Stimulated activated effector memory CD8-positive, alpha-beta T cell treated with anti-CD3 and anti-CD28 coated beads, Interleukin-12 subunit alpha, Interleukin-12 subunit beta, amount 100 ng/mL, for 72 hours (primary cell): ENCODE measurements at places on chromosomes 16 and 17.
A peak's percentile ranks its signal among the peaks of the same experiment; 100 is the strongest.

GRCh38 chr17:51056813-51057510 is 63.7 kb downstream of the SPAG9 start:
- no peak for DNase-seq

DNA sequence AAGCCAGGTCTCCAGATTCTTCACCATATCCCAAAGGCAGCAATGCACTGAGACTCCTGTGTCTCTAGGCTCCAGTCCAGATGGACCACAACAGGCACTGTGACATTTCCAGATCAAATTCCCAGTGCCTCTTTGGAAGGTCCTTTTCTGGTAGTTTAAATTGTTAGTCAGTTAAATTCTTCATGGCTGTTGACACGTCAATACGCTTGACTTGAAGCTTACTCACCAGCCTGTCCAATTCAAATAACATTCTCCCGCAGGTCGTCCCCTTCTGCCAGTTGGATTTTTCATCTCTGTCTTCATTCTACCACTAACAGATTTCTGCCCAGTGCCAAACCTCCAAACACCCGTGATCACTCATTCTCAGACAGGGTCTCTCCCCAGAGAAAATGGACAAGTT is 86.7 kb downstream of the SHISA9 start:
- DNase-seq: no peak

- no peak for DNase-seq
These were observed 9.8 kb upstream of the TEX19 start for GRCh38 chr17:82349287-82349701.

GRCh38 chr16:12083631-12084030 is 107.1 kb downstream of the SNX29 start:
- no peak for DNase-seq

DNA sequence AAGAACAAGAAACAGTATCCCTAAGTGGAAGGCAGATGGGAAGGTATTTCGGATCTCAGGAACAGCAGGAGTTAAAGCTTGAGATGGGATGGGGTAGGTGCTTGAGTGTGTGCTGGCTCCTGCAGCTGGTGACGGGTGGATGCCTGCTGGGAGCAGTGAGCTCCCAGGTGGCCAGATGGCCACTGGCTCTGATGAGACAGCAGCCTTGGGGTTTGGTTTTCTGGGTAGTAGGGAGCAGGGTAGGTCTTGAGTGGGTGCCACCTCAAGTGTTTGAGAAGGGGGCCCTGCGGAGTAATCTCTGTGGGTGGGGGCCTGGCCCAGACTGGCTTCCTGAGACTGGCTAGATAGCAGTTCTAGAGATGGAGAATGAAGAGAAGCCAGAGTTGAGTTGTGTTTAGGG is 10.3 kb downstream of the EPN2 start:
- no peak for DNase-seq

- DNase-seq: peak; percentile 69
These were observed 20.4 kb upstream of the PHB1 start for GRCh38 chr17:49434821-49435670.

GRCh38 chr17:80006339-80006720 is 29.3 kb downstream of the TBC1D16 start:
- DNase-seq: no peak

DNA sequence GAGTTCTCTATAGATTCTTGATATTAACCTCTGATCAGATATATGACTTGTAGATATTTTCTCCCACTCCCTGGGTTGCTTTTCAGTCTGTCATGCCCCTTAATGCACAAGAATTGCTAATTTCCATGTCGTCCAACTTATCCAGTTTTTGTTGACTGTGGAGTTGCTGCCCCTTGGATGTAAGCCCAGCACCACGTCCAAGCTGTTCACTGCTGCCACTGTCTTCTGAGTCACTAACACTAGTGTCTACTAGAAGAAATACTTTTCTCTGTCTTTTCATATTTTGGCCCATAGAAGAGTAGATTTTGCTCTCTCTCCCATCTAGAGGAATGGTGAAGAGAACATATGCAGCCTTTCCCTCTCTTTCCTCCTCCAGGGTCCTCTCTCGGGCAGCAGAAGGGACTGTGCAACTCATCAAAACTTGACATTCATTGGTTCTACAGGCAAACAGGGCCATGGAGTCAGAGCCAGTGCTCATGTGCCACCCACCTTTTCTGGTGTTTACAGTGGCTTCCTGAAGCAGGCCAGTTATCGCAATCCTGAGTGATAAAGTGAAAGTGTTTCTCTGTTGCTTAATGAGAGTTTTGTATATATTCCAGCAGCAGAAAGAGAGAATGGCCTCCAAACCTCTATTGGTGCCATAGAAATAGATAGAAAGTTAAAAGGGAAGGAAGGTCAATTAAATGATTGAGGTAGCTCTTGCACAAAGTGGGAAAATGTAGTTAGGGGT is 22.6 kb upstream of the PMP22 start:
- no peak for DNase-seq

DNA sequence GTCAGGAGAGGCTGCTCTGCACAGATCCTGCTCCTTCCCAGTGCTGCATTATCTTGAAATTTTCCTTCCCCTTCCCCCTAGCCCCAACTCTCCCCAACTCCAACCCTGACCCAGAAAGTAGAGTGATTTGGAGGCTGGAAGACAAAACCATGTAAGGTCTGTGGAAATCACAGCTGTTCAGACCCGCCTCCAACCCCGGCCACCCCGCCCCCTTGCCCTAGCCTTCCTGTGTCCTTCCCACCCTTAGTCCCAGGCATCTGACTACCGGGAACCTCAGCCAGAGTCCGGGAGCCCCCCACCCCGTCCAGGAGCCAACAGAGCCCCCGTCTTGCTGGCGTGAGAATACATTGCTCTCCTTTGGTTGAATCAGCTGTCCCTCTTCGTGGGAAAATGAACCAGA is at the start of gene AOC3:
TSS of gene AOC3 (plus strand) at position 246 of the 400 bp plus-strand sequence. CDS start at position 391, 145 bp downstream.
- DNase-seq: no peak

GRCh38 chr16:74034862-74035261 is 261.8 kb upstream of the PSMD7 start:
- DNase-seq: no peak

- no peak for DNase-seq
These were observed 82.6 kb downstream of the CDK5R1 start for GRCh38 chr17:32569171-32570080.

GRCh38 chr16:88911136-88911945 is 44.9 kb upstream of the PABPN1L start:
- DNase-seq: no peak

GRCh38 chr17:55265311-55266021 is 706 bp downstream of the HLF start:
- no peak for DNase-seq

DNA sequence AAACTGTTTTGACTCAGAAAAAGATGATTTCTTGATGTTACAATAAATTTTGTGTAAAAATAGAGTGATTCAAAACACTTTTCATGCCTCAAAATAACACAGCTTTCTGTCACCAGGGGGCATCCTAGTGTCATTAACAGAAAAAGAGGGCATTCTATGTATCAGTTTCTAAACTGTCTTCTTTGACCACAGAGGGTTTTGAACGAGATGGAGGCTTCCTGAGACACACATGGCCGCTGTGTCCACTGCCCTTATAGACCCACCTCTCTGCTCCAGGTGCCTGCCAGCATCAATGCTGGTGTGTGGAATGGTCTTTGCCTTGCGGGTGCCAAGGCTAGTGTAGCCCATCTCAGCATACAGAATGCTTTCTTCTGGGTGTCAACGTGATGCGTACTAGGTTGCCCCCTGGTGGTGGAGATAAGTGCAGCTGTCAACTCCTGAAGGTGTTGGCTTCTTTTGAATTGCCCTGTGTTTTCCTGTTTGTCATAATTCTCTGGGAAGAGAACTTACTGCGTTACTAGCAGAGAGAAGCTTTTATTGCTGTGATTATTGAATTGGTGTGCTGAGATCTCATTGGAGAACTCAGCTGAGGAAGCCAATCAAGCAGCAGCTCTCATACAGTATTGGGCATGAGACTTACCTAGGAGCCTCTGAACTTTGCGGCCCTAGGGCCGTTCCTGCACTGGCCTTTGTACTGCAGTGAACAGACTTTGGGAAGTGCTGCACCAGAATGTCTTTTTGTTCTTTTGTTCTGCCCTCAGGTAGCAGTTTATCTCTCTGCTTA is 38.6 kb downstream of the USP10 start:
- DNase-seq: peak; percentile 63

DNA sequence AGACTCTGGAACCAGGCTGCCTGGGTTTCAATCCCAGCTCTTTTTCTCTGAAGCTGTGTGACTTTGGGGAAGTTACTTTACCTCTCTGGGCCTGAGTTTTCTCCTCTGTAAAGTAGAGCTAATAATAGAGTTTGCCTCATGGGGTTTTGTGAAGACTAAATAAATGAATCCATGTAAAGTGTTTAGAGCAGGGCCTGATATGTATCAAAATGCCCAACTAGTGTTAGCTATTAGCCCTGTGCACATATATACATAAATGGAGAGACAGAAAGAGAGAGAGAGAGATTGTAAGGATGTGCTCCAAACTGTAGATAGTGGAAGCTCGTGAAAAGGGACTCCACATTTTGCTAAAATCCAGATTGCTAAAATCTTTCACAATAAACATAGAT is 44.8 kb upstream of the HAPSTR1 start:
- DNase-seq: no peak

GRCh38 chr16:754656-755055 is 5.9 kb upstream of the MSLN start:
- no peak for DNase-seq

- DNase-seq: no peak
These were observed 150.7 kb downstream of the SOCS1 start for GRCh38 chr16:11105038-11105903.

GRCh38 chr17:64723781-64724180 is 61.7 kb upstream of the SMURF2 start:
- no peak for DNase-seq

GRCh38 chr16:57479976-57480753 is 6.1 kb downstream of the DOK4 start:
- DNase-seq: no peak

DNA sequence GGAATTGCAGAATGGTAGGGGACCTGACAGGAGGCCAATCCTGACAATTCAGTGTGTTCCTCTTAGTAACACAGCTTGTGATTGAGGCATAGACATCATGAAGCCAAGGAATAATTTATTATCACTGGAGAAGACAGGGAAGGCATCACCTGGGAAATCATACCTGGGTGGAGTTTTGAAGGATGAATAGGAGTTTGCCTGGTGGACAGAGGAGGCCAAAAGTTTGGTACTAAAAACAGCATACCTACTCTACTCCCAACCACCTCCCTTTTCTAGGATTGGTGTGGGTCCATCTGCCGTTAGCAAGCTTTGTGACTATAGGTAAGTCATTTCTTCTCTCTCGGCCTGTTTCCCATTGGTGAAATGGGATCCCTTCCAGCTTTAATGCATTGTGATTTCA is 88.0 kb downstream of the RAB11FIP4 start:
- DNase-seq: no peak

DNA sequence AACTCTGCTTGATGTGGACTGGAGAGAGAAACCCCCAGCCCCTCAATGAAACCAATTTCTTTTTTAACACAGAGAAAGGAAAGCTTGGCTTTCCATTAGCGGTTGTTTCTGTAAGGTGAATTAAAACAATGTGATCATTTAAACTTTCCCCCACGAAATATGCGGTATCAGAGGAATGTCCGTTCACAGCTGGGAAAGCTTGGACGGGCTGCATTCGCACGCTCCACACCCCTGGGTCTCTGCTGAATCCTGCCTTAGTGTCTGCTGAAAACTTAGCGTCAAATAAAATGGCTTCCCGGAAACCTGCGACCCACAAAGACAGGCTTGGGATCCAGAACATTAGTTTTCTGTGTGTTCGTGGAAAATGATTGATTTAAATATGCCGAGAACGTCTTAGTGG is 71.7 kb downstream of the C16orf95 start:
- DNase-seq: no peak

DNA sequence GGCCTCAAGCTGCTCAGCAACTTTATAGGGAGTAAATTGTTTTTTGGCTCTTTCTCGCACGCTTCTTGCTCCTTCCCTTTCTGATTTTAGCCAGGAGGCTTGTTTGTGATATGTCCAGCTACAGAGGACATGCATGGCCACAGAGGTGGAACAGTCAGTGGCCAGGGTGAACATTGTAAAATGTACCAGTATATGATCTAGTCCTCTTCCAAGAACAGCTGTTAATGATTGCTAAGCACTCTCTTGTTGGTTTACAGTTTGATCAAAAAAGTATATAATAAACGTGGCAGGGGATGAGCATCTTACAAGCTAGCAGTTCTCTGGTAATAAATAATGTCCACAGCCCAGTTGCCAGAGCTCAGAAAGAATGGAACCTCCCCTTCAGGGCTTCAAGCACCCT is 461.7 kb upstream of the DYNLRB2 start:
- DNase-seq: no peak

DNA sequence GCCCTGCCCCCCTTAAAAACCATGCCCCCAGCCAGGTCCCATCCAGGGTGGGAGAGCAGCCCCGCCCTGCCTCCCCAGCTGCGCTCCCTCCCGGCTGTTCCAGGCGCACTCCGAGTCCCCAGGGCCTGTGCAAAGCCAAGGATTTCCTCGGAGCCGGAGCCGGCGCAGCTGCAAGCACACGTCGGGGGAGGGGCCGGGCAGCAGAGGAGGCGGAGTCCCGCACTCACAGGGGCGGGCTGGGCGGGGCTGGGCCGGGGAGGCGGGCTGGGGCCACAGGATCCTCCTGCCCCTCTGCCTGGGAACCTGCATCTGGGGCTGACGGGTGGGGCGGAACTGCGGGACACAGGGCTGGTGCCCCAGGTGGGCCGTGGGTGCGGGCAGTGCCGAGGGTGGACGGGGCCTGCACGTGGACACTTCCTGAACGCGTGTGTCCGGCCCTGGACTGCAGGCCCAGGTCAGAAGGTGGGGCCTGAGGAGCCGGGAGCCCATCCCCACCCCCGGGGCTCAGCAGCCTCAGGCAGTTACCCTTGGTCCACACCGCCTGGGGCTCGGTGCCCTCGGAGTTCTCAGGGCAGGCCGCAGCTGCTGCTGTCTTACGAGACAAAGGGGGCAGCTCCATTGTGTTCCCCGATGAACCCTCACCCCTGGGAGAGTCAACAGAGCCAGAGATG is 24.0 kb upstream of the SSTR5 start:
- no peak for DNase-seq

GRCh38 chr17:67422897-67423296 is 45.8 kb downstream of the PITPNC1 start:
- DNase-seq: no peak

GRCh38 chr16:13036600-13036999 is 135.2 kb downstream of the SHISA9 start:
- DNase-seq: no peak

DNA sequence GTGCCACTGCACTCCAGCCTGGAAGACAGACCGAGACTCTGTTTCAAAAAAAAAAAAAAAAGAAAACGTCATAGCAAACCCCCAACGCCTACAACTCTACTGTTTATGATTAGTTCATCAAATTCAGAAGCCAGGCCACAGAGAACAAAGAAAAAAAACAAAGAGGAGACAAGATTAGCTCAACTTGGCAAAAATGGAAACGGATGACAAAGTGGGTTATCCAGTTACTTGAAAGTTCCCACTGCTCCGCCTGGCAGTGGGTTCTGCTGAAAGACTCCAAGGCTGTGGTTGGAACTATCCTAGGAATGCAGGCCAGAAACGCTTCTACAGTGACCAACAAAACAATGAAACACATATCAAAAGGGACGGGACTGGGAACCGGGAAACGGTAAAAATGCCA is 53.1 kb downstream of the MRM3 start:
- DNase-seq: no peak
